ENCODE measurements at places on chromosomes 6 and 20.

- DNase-seq, result no peak
These were observed 445.1 kb upstream of the JAG1 start for GRCh38 chr20:11118802-11119380.

- no peak for DNase-seq
These were observed 7.8 kb upstream of the CST3 start for GRCh38 chr20:23645575-23645974.

DNA sequence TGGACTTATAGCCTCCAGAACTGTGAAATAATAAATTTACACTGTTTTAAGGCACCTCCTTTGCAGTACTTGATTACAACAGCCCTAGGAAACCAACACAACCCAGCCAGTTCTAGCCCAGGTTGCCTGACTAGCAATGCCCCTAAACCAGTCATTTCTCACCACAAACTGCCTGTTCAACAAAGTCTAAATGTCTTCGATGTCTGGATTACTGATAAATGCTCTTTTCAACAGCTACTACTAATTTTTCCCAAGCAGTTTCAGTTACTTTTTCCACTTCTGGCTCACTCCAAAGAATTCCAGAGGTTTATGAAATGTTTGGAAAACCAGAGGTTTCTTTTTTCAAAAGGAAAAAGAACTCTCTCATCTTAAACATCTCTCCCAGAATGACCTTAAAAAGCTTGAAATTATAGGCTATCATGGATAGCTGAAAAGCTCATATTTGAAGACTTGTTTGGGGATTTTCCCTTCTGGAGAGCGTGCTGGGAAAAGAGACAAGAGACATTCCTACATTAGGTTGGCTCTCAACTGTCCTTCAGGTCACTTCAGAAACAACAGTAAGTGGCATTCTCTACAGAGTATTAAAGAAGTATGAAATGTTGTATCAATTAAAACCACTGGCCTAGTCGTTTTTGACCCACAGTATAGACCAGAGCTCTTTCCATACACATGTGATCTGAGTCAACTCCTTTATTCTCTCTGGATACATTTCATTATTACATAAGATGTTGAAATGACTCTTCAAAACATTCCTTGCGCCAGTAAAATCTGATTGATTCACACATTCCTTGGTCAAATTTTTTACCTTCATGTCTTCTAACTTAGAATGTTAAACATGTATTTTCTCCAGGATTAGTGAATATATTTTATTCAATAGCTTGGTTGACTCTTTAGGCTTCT, 265.9 kb downstream of the COL12A1 start:
- DNase-seq, result no peak

- DNase-seq, result no peak
These were observed 82.7 kb upstream of the FOXC1 start for GRCh38 chr6:1527073-1527457.

DNA sequence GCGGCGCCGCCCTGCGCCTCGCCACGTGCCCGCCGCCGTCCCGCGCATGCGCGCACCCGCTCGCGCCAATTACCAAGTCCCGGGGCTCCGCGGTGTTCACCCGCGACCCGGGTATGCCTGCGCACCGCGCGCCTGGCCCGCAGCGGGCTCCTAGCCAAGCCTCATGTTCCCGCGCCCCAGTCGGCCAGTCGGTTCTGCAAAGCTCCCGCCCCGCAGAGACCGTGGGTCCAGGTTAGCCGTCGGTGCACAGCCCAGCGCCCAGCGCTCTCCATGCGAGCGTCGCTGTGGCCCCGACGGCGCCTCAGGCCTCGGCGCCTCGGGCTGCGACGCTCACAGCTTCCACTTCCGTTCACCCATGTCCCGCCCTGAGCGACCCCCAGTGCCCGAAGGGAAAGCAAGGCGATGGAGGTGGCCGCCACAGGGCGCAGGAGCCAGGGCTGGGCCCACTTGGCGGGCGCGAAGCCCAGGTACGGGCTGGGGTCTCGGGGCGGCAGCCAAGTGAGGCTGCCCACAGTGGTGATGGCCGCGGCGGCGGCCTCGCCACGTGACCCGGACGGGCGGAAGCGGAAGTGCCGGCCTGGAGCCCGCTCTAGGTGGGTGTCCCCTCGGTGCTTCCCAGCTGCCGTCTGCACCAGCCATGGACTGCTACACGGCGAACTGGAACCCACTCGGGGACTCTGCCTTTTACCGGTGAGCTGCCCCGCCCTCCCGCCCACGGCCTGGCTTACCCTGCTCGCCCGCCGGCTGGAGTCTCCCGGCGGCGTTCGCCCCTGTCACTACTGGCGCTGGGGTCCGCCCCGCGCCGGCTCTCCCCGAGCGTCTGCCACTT, at the start of the genes PCED1A and VPS16:
Gene PCED1A, minus strand, starts transcription at position 518 of the 829 bp plus-strand sequence. CDS start 743 bp downstream, outside the sequence.
Gene VPS16, plus strand, starts transcription at position 608 of the 829 bp plus-strand sequence. Its CDS starts 30 bp downstream, at position 638.
- DNase-seq, result peak; percentile 70

DNA sequence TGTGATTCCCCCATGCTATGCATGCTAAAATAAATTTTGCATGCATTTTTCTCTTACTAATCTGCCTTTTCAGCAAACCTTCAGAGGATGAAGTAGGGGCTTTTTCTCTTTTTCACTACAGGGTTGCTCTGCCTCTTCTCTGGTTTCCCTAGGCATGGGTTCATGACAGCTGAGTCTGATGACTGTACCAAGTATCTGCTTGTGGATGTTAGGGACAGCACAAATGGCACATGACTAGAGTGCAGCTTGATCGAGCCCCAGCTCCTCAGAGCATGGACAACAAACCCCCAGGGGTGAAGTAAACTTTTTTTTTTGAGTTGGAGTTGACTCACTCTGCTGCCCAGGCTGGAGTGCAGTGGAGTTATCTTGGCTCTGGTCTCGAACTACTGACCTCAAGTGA, 57.1 kb upstream of the GCM1 start:
- DNase-seq, result no peak

DNA sequence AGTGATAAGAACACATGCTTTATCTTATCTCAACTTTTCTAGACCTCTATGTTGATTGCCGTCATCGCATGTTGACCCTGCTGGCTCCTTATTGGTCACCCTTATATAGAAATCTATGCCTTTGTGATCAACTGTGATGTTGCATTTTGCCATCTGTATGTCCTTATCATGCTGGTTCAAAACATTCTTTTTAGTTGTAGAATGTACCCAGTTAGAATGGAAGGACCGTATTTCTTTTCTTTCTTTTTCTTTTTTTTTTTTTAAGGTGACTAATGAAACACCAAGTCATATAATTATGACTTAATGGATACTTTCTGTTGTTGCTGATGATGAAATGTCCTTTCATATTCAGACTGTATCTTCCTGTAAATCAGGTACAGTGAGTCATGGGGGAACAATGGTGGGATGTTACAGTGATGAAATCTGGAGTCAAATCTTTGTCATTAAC, 145.9 kb upstream of the CITED2 start:
- no peak for DNase-seq

- DNase-seq, result no peak
These were observed 46.8 kb downstream of the INSM1 start for GRCh38 chr20:20414640-20415220.

GRCh38 chr6:88599571-88599970, 363.8 kb downstream of the RNGTT start:
- DNase-seq, result no peak

DNA sequence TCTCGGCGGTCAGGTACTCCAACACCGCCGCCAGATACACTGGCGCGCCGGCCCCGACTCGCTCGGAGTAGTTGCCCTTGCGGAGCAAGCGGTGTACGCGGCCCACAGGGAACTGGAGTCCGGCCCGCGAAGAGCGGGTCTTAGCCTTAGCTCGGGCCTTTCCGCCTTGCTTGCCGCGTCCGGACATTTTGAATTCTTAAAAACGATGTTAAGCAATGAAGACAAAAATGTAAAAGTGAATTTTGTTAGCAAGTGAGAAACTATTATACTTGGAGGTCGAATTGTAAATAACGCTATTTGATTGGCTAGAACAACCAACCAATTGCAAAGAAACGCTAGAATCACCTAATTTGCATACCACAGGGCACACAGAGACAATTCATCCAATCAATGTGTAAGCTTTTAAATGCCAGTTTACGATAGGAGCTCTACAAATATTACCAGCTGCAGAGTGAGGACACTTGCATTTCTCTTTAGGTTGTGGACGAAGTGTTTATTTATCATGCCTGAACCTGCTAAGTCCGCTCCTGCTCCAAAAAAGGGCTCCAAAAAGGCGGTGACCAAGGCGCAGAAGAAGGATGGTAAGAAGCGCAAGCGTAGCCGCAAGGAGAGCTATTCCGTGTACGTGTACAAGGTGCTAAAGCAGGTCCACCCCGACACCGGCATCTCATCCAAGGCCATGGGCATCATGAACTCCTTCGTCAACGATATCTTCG, 112.0 kb downstream of the HFE start:
- peak; percentile 40 for DNase-seq

- no peak for DNase-seq
These were observed 148.0 kb upstream of the PLN start for GRCh38 chr6:118400098-118400497.

DNA sequence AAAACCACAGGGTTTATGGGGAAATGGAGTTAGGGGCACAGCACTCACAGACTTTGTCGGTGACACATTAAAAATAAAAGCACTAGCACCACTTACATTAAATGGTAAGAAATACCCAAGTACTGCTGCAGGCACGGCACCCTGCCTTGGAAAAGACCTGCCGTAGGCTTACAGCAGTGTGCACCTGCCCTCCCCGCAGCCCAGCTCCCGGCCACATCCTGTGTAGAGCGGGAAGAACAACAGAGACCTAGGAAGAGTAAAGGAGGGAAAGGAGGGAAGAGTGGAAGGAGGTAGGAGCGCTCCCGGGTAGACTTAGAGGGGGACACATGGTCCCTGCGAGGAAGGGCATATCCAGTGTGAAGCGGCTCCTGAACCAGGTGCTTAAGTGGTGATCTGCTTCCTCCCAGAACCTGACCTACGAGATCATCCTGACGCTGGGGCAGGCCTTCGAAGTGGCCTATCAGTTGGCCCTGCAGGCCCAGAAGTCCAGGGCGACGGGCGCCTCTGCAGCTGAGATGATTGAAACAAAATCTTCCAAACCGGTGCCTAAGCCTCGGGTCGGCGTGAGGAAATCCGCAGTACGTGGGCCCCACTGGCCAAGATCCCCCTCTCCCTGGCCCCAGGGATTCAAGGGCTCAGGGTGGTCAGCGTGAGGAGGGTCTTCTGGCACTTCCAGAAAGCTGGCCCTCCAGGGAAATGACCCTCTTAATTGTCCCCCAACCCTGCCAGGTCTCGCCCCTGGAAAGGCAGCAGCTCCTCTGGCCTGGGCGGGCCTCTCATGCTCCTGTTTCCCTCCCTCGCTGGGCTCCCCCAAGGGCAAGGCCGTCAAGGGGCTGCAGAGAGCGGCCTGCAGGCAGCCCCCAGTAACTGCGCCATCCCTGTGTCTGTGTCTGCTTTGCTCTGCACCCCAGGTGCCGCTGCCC, 55.5 kb downstream of the TCP11 start:
- no peak for DNase-seq

GRCh38 chr6:52985228-52985627, 9.9 kb downstream of the GSTA4 start:
- no peak for DNase-seq

GRCh38 chr20:60302875-60303274, 344.7 kb downstream of the CDH26 start:
- no peak for DNase-seq

DNA sequence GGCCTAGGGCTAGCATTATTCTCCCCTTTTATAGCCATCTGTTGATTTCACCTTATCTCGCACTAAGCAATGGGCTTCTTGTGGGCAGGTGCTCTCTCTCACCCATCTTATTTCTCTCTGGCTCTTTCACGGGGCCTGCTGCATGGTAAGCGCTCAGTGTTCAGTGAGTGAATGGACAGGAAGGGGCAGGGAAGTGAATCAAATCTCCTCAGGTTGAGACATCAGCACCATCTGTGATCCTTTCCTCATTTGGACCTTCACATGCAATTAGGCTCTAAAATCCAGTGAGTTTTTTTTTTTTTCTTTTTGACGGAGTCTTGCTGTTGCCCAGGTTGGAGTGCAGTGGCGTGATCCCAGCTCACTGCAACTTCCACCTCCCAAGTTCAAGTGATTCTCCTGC, 76.5 kb upstream of the EZR start:
- no peak for DNase-seq

DNA sequence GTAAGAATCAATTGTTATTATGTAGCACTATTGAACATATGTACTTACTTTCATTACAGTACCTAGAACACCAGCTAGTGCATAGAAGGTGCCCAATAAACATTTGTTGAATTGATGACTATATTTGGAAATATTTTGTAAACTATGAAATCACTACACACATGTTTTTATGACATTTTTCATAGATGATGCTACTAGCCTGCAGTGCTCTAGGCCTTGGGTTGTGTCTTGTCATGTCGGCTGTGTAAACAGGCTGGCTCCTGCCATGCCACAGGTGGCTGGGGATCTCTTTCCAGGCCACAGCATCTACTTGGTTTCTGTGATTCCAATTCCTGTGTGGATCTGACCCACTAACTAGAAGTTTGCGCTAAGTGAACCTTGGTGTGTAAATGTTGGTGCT, 43.3 kb upstream of the EDN1 start:
- DNase-seq, result no peak

DNA sequence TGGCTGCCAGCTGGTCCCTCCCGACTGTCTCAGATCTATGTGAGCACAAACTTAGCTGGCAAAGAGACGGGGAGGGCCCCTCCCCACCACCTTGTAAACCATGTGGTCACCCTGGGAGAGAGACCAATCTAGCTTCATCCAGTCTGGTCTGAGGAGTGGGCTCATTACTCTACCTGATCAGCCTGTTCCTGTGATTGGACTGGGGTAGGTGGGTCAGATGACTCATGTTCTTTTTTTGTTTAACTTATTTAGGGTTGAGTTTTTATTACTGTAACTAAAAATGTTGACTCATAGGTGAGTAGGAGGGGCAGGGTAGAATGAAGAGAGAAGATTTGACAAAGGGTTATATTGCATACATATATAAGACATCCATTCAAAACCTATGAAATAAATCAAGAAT, 4.7 kb downstream of the GSTA4 start:
- DNase-seq, result no peak

GRCh38 chr20:51987812-51988211, 185.5 kb upstream of the SALL4 start:
- DNase-seq, result no peak

GRCh38 chr6:5679691-5680090, 327.0 kb downstream of the NRN1 start:
- DNase-seq, result no peak

- no peak for DNase-seq
These were observed 131.9 kb upstream of the BACH2 start for GRCh38 chr6:90428514-90428913.

DNA sequence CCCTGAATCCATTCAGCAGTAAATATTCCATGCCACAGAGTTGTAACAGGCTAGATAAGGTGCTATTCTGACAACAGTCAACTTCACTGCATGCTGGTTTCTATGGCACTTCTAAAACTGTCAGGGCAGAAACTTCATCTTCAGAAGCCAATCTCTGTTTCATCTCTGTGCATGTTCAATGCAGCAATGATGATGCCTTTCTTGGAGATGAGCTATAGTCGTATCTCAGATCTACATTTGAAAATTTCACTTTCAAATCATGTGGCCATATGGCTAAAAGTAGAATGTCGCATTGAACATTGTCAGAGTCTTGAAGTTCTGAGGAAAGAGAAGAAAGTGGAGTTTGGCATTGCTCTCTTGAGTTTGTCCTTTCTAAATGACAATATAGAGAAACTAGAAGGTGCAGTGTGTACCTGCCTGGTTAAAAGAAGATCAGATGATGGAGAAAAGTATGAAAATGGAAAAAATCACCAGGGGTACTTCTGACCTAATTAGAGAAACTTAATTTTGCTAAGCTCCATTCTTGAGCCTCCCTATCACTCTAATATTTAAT, 49.0 kb upstream of the VSTM2L start:
- no peak for DNase-seq

- DNase-seq, result no peak
These were observed 26.4 kb upstream of the FAM83C start for GRCh38 chr20:35318502-35319157.

- DNase-seq, result no peak
These were observed 39.1 kb upstream of the FOXO3 start for GRCh38 chr6:108521616-108522107.

GRCh38 chr6:26520237-26520849, 17.8 kb upstream of the HMGN4 start:
- no peak for DNase-seq
